ENCODE measurements at places on chromosomes 11 and 22. TPM values are rescaled to one million over a fixed set of nuclear protein-coding genes. Genes with fewer than 3 reads are reported as not detected.

- no peak overlapping the region for H3K4me3 ChIP-seq
- H3K36me3 ChIP-seq, result no peaks in the 10 kb centered on the region
- H3K4me1 ChIP-seq, result no peaks in the 10 kb centered on the region
- H3K27me3 ChIP-seq, result peaks cover 4% of the 10 kb centered on the region
These were observed 11.3 kb downstream of the LMO1 start for GRCh38 chr11:8252388-8252787.

- H3K27ac ChIP-seq, result no peak overlapping the region
- H3K36me3 ChIP-seq, result peaks cover 77% of the 10 kb centered on the region
- no peaks in the 10 kb centered on the region for H3K27me3 ChIP-seq
- peaks cover 34% of the 10 kb centered on the region for H3K4me1 ChIP-seq
- H3K4me3 ChIP-seq, result no peak overlapping the region
These were observed 31.2 kb downstream of the APOL1 start for GRCh38 chr22:36284171-36284571.

The RAPSN gene
- 0.50 TPM for total RNA-seq

DNA sequence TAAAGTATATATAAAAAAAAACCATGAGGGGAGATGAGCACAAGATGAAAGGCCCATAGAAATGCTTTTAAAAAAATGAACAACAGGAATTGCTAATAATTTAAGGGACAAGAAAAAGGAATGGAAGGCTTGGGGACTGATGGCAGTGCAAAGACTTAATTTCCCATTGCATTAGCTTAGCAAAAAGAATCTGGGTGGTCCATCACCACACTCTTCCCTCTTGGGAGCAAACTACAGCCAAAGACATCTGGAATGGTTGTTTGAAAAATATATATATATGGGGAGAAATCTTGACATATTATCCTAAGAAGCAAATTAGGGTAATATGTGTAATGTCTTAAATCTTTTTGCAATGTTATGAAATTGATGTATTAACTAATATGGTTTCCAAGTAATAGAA, 727.1 kb downstream of the METTL15 start:
- no peak for DNase-seq
- H3K36me3 ChIP-seq, result no peaks in the 10 kb centered on the region
- H3K4me1 ChIP-seq, result no peaks in the 10 kb centered on the region

- H3K27me3 ChIP-seq, result no peaks in the 10 kb centered on the region
- H3K4me3 ChIP-seq, result no peak overlapping the region
- DNase-seq, result peak; percentile 55
- no peak overlapping the region for H3K27ac ChIP-seq
- peaks cover 38% of the 10 kb centered on the region for H3K4me1 ChIP-seq
- no peaks in the 10 kb centered on the region for H3K36me3 ChIP-seq
These were observed 49.0 kb upstream of the AMPD3 start for GRCh38 chr11:10405865-10406592.

DNA sequence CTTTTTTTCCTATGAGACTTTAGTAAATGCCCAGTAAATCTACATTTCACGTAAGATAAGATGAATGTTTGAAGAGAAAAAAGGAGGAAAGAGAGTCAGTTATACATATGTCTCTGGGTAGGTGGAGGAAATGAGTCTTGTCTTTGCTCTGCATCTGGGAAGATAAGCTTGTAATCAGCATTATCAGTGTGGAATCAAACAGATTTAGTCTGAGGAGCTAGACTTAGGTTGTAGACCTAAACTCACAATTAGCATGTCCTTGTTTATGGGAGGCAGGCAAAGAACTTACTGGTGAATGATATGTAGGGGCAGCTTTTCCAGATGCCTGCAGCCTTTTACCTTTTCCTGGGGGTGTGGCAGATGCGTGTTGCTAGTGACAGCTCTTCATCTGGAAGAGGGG, 962.3 kb downstream of the TBC1D22A start:
- peaks cover 7% of the 10 kb centered on the region for H3K27me3 ChIP-seq
- DNase-seq, result no peak
- H3K27ac ChIP-seq, result no peak overlapping the region
- H3K4me3 ChIP-seq, result no peak overlapping the region
- H3K36me3 ChIP-seq, result no peaks in the 10 kb centered on the region

The C22orf23 gene
- total RNA-seq, result not detected

GRCh38 chr11:834371-835316, 1.9 kb downstream of the CD151 start:
- H3K27ac ChIP-seq, result no peak overlapping the region
- peaks cover 2% of the 10 kb centered on the region for H3K36me3 ChIP-seq
- DNase-seq, result no peak

GRCh38 chr22:30607939-30608338, 965 bp downstream of the TCN2 start:
- H3K4me1 ChIP-seq, result peaks cover 43% of the 10 kb centered on the region
- DNase-seq, result no peak
- no peak overlapping the region for H3K4me3 ChIP-seq
- H3K36me3 ChIP-seq, result no peaks in the 10 kb centered on the region

DNA sequence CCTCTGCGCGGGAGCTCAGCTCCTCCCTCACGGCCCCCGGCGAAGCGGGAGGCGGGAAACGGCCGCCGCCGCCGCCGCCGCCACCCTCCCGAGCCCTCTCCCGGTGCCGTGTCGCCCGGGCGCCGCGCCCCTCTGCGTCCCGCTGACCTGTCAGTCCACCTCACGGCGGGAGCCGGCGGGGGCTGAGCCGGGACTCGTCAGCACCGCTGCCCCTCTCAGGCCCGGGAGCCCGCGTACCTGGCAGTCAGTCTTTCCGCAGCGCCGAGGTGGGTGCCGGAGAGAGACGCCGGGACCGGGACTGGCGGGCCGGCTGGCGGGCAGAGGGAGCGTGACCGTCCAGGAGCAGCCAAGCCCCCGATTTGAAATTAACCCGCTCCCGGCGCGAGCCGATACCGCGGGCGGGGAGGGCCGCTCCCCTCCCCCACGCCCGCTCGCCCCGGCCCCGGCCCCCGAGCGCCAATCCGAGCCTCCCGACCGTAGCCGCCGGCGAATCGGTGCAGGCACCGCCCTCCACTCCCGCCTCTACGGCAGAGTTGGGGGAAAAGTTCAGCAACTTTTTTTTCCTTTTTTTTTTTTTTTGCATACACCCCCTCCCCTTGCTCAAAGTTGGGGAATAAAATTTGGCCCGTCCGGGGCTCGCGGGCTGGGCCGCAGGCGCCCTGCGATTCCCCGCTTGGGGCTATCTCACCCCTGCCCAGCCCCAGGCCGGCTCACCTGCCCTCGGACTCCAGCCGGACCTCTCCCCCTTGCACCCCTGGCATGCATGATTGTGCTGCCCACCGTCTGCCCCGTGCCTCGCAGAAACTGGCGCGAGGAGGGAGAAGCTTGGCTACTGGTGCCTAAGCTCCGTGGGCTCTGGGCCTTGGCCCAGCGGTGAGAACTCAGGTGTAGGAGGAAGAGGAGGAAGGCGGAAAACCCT, 774 bp upstream of the E2F8 start:
- H3K4me1 ChIP-seq, result peaks cover 44% of the 10 kb centered on the region
- peak overlapping the region; percentile 98 for H3K4me3 ChIP-seq
- peak; percentile 73 for DNase-seq
- H3K27me3 ChIP-seq, result peaks cover 15% of the 10 kb centered on the region
- H3K27ac ChIP-seq, result peak overlapping the region; percentile 92

GRCh38 chr11:14924318-14924717, 32.3 kb upstream of the CYP2R1 start:
- no peaks in the 10 kb centered on the region for H3K4me1 ChIP-seq
- DNase-seq, result no peak
- H3K36me3 ChIP-seq, result peaks cover 3% of the 10 kb centered on the region
- no peak overlapping the region for H3K27ac ChIP-seq

The OR8G1 gene
- not detected for total RNA-seq

DNA sequence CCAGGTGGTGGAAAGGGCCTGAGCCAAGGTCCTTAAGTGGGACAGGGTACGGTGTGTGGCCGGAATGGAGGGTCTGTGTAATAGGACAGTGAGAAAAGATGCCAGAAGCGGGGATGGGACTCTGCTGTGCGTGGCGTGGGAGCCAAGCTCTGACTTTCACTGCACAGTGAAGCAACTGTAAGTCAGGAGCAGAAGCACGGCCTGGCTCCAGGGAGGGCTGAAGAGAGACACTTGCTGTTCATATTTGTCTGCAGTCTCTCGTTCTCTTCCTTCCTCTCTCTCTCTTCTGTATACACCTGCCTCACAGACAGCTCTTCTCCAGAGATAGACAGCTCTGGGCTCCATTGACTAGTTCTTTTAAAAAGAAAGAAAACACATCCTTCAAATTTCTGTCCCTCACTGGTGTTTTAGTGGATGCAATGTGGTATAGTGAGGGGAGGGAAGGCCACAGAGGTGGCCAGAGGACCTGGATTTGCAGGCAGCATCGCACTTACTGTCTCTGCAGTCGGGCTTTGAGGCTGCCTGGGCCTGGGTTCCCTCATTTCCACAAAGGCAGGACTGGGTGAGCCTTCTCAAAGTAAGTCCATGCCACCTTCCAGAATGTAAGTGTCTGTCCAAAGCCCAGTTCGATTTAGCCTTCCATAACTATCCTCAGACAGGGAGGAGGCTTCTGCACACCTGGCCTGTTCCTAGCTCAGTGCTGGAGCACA, 2.1 kb downstream of the IL17RA start:
- no peaks in the 10 kb centered on the region for H3K27me3 ChIP-seq
- H3K4me1 ChIP-seq, result peaks cover 66% of the 10 kb centered on the region
- H3K4me3 ChIP-seq, result peak overlapping the region; percentile 82

GRCh38 chr22:19400881-19401280, 30.7 kb downstream of the HIRA start:
- no peak for DNase-seq
- no peaks in the 10 kb centered on the region for H3K27me3 ChIP-seq
- no peak overlapping the region for H3K4me3 ChIP-seq
- H3K27ac ChIP-seq, result no peak overlapping the region
- peaks cover 6% of the 10 kb centered on the region for H3K4me1 ChIP-seq

Data from activated CD4-positive, alpha-beta T cell treated with anti-CD3 and anti-CD28 coated beads, Interleukin-2, amount 10 ng/mL, durations not matched to agents 7 days and 5 days (primary cell).